ENCODE measurements at places on chromosomes 11 and 22.

DNA sequence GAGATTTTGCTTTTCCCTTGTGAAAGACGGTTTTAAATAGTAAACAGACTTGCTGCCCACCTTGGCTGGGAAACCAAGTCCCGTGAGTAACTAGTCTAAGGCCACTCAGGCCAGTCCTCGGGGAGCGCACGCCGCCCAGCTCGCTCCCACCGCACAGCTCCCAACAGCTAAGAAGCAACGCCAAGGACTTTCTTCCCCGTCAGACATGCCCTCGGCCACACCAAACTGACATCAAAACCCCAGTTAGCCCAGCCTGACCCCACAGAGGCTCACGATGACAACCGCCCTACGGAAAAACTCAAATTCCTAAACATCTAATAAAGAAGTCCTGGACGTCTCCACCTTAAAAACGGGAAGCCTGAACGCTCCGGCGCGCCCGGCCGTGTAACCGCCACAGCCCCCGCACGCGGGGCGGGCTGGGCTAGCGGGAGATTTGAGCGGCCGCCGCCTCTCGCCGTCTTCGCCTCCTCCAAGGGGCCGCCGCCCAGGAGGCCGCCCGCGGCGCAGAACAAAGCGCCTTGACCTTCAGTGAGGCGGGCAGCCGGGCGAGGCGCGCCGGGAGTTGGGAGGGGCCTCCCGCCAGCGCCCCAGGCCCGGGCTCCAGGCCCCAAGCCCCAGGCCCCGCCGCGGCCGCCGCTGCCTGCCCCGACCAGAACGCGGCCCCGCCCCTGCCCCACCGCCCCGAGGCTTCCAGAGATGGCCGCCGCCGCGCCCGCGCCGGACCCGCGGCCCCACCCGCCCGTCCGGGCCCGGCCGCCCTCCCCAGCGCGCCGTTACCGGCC is 486 bp downstream of the NAP1L4 start:
- DNase-seq, result no peak

GRCh38 chr22:49951678-49951985 is 8.9 kb upstream of the PIM3 start:
- DNase-seq, result no peak

DNA sequence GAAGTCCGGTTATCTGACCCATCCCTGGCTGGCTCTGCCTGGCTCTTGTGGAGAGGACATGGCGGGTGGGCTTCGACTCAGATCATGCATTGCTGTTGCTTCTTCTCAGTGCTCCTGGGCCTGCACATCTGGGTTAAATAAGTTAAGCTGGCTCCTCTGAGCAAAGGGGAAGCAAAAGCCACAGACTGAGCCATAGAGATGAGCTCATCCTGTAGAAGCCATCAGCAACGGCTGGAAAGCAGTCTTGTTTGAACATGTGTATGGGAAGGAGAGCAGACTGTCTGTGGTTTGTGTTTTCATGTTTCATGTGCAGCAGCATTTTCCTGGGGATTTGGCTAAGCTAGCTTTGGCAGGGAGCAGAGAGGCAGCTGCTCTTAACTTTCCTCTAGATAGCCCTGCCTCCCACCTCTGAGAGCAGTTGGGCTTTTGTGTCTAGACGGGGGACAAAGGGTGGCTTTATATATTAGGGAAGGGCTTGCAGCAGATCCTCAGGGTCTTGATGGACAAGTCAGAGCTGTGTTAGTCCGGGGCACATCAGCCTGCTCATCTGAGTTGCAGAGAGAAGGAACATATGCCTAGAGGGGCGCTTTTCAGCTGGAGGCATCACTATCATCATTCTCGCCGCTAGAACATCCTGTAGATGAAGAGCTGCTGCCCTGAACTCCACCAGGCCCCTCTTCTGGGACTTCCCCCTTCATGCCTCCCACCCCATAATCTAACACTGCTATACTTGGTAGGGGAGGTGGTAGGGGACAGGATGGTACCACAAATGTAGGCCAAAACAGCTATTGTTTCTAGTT is 14.9 kb downstream of the DCPS start:
- DNase-seq, result peak; percentile 94

DNA sequence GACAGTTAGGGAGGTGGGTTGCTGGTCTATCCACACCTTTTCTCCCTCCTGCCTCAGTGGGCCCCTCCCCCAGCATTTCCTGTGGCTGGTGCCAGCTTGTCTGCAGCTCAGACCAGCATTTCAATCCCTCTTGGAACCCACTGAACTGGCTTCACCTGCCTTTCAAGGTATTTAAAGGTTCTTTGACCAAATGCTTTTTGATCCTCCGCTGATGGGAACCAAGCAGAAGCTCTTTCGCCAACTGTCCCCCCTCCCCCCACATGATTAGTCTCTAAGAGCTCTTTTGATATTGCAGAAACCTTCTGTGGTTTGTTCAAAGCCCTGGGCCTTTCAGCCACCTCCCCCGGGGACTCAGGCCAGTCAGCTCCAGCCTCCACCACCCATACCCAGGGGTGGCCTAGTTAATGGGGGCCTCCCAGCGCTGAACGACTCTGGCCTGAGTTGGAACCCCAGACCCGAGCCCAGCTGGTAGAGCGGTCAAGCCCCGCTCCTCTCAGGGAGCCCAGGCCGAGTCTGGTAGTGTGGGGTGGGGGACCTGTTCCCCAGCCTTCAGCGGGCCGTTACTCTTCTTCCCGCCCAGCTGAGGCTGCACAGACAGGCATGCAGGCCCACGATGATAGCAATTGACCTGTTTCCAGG is 6.0 kb upstream of the SYT7 start:
- no peak for DNase-seq

DNA sequence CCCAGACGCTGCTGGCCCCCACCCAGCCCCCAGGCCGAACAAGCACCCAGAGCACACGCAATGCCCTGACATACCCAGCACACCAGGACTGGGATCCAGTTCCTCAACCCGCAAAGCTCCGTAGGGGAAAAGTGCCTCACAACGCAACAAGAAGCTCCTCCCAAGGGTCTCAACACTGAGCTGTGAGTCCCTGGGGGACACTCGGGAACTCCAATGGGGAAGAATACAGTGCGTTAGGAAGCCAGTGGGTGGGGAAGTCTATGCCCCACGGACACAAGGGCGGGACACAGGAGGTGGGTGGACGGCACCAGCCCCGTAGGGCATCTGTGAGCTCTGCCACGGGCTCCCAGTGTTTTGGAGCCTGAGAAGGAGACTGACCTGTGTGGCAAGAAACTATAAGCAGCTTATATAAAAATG is 1.6 kb downstream of the DEAF1 start:
- DNase-seq, result no peak

- no peak for DNase-seq
These were observed 169.5 kb upstream of the NARS2 start for GRCh38 chr11:78744202-78744601.

DNA sequence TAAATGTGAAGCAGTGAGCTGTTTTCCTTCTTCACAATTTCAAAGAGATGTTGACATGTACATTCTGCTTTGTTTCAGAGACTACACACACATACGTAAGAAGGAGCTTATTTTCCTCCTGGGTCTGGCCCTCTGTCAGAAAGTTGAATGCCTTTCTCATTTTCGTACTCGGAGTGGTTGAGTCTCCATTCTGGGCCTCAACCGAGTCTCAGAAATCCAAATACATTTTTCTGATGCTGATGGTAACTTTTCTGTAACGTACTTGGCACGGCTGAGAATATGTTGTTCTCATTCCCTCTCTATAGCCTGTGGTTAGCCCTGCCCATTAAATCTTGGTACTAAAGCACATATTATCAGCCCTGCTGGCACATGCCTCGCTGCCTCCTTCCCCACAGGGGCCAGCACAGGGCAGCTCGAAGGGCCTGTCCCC is 25.3 kb downstream of the PARVA start:
- no peak for DNase-seq
